Kidney capillary endothelial cell (primary cell): ENCODE measurements at places on chromosomes 5 and 9.

DNA sequence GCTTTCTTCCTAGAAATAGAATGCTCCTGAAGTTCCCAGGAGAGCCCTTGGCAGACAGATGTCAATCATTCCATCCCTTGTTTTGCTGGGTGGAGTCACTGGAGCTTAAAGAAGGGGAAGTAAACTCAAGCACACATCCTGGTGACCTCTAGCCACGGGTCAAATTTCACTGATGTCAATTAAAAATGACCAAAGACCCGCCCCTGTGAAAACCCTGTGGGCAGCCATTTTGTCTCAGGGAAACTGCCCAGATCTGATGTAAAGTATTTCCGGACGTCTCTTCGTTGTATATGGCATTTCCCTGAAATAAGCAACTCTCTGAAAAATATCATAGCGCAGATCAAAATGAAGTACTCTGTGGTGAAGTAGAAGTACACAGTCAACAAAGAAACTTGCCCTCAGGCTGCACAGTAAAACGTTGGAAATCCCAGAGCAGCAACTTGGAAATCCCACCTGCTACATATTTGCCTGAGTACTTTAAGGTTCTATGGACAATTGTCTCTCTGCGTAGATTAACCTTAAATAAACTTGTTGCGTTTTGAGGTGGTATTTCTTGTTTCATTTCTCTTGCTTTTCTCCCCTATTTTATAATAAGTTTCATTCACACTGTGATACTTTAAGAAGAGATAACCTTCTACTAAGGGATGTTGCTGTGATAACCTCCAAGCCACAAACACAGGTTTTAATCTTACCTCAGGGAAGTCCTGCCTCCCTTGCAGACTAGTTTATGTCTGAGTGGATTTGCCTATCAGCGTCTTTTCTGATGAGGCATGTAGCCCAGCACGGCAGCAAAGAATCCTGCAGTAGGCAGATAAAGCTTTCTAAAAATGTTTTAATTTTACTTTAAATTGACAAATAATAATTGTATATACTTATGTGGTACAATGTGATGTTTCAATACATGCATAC lies 60.9 kb upstream of the PIP5K1B start:
- no peak for DNase-seq

- DNase-seq, result no peak
Measured at GRCh38 chr9:129907201-129907600, 71.9 kb downstream of the USP20 start.

DNA sequence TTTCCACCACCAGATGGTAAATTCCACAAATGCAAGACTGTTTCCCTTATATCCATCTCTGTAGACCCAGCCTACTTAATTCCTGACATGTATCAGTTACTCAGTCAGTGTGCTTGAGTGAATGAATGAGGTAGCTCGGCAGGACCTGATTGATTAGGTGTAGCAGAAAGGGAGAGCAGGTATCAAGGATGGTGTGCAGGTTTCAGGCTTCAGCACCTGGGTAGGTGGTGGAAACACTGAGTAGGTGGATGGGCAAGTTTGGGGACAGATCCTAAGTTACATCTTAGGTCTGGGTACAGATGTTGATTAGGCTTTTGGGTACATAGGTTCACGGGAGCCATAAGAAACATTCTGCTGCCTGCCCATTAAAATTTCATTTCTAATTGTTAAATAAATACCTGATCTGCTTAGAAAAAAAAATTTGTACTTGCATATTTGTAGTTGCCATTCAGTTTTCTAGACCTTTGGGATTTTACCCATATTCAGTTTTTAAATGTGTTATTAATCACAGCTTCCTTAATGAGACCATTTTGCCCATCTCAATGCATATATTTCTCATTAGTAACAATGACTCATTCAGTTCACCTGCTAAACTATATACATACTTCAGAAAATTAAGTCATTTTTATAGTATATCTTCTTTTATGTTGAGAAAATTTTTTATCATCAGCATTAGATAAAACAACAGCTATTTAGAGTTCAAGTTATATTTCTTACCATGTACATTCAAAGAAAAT lies 111.8 kb downstream of the INIP start:
- no peak for DNase-seq

GRCh38 chr9:108021096-108021710 lies 531.6 kb upstream of the KLF4 start:
- DNase-seq, result no peak

DNA sequence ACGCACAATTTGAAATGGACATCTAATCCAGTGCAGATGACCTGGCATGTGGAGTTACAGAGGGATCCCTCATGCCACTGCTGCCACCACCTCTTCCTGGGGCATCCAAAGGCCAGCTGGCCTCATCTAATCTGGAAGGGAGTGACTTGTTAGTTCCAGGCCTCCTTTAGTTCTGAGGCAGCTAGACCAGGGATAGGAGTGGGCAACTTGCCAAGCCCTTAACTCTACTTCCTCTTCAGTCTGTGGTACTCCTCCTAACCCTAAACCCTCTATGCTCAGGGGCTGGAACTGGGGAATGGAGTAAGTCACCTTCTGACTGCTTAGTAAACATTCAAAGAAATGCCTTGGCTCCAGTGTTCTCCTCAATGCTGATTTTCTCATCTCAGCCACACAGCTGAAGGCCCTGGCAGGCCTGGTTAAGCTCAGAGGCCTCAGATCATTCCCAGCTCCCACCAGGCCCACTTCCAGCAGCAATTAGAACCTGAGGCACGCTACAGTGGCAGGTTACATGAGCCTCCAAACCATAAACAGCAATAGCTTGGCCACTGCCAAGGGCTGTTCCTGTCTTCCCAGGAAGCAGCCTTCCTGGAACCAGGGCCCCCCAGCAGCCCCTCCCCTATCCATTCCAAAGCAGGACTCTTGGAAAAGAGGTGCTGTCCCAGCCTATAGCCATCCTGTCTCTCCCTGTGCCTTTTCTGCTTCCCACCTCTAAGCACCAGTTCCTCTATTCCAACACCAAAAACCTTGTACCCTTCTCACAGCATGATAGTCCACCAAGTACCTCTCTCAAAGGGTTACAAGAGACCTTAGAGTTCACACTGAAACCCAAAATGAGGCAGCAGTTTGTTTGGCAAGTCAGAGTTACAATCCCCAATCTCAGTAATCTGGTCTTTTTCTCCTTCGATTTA lies 2.0 kb downstream of the EIF4EBP3 start:
- DNase-seq, result no peak

DNA sequence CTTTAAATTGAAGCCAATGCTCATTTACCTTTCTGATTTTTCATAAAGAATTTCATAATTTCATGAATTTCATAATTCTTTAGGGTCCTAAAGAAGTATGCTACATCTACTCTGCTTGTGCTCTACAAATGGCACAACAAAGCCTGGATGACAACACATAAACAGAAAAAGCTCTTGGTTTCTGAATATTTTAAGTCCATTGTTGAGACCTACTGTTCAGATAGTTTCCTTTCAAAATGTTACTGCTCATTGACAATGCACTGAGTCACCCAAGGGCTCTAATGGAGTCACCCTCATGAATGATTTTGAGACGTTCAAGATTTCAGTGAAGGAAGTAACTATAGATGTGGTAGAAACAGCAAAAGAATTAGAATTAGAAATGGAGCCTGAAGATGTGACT lies 74.1 kb downstream of the SLCO4C1 start:
- DNase-seq, result no peak

DNA sequence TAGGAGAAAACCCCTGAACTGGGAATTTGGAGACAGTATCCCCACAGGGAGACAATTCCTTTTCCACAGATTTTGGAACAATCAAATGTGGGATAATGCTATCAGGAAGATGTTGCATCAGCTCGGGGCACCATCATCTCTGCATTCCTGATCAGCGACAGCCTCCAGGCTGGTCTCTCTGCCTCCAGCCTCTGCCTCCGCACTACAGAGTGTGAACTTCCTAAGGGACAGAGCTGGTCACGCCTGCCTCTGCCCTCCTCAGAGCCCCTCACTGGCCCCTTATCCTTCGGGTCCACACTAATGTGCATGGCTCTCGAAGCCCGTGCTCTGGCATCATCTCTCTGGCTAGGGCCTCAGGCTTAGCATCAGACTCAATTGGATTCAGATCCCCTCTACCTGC lies 8.6 kb downstream of the FOXI1 start:
- no peak for DNase-seq

DNA sequence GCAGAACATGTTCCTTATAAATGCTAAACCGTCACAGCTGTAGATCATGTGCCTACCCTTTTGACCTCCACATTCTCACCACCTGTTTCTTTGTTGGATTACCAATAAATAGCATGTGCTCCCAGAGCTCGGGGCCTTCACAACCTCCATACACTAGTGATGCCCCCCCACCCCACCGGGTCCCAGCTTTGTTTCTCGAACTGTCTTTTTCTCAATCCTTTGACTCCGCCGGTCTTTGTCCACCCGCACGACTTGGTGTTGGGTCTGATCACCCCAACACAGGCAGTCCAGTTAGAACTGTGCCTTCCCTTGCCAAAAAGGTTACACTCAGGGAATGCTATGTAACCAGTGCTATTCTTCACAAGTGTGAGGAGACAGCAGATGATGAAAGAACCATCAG lies 485.9 kb upstream of the C9orf72 start:
- no peak for DNase-seq

DNA sequence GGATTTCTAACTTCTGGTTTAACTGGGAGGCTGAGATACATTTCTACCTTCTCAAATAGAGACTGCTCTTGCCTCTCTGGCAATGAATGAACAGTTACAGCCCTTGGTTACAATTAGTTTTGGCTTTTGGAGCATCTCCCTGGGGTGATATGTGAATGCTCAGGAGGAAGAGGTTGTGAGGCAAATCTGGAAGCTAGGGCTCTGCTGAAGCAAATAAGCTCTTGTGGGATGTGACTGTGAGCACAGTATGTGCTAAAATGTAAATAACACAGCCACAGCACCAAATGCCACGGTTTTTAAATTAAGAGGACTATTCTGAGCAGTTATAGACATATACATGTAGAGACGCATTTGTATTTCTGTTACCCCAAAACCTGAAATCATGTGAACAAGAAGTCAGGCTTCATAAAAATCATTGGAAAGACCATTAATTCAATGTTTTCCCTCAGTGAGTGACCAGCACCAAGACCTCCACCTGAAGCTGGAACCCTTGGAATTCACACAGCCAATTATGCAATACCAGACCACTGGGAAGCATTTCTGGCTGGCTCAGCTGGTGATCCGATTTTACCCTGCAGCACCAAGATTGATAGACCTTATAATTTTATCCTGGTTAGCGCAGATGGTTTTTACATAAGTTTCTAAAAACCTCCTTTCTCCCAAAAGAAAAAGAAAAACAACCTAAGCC lies 3.0 kb upstream of the SLC44A1 start:
- no peak for DNase-seq

DNA sequence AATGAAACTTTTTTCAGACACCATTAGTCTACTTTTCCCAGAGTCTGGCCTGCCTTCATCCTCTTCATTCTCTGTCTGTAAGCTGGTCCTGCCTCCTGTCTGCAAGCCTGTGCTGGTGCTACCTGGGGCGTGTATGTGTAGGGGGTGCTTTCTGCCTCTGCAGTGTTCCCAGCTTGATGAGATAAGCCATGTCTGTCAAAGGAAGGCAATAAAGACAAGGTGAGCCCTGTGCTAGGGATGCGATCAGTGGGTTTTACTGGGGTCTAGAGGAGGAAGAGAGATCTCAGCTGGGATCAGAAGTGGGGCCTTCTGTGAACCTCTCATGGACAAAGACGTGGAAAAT lies 78.0 kb upstream of the TGFBR1 start:
- DNase-seq, result no peak
